ENCODE measurements at places on chromosomes 4 and X.

- no peak for DNase-seq
These were observed 97.9 kb upstream of the EOLA2 start for GRCh38 chrX:150036181-150036580.

- DNase-seq, result no peak
These were observed 1216.1 kb downstream of the FSTL5 start for GRCh38 chr4:160947653-160948052.

GRCh38 chr4:87697272-87697671 lies 47.2 kb downstream of the DMP1 start:
- DNase-seq, result no peak

DNA sequence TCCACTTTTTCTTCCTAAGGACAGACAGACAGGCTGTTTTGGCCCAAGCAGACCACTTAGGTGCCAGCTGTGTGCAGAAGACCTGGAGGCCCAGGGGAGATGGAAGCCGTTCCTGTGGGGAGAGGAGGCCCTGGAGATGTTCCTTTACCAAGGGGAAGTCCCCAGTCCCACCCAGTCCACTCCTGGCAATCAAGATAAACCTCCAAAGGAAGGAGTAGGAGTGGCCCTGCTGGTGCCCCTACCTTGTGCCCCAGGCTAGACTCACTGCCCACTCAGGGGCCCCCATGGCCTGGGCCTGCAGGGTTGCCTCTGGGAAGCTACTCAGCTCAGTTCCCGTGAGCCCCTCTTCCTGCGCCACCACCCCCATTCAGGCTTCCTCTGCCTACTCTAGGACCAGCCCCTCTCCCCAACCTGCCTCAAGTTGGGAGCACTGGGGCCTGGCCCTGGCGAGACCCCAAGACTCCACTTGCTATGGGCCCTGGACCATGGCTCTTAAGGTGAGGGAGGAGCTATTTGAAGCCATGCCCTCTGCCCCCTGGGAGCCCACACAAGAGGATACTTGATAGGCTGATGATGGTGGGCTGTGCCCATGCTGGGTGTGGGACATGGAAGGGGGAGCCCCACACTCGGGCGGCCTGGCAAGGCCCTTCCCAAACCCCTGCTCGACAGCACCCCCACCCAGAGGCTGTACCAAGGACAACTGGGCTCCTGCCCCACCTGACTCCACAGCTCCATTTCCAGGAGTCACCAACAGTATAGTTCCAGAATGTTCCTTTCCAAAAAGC lies 24.8 kb upstream of the RNF4 start:
- no peak for DNase-seq

GRCh38 chr4:142282870-142283431 lies 563.1 kb downstream of the INPP4B start:
- no peak for DNase-seq

DNA sequence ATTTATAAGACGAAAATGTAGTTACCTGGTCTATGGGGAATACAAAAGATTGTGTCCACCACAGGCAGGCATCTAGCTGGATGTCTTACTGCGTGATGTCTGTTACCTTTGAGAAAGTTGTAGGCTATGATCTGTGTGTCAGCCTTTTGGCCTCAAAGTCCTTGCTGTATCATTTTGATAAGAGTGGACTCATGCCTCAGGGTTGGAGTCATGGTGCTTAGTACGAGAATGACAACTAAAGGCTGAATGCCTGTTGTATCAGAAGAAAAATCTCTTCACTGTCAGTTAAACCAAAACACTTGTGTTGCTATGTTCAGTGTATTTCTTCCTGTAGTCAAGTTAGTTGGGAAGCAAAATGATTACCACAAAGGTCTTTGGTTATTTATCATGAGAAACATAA lies 226.2 kb downstream of the ARHGAP10 start:
- no peak for DNase-seq

- DNase-seq, result no peak
These were observed 57.0 kb downstream of the CEP44 start for GRCh38 chr4:174340714-174341113.

- DNase-seq, result no peak
These were observed 70.3 kb downstream of the RAB28 start for GRCh38 chr4:13413729-13414437.

All from NT2/D1 (cell line).